ENCODE measurements at places on chromosomes 11 and 22.
A peak's percentile ranks its signal among the peaks of the same experiment; 100 is the strongest.

- no peak for DNase-seq
These were observed 10.3 kb upstream of the BIK start for GRCh38 chr22:43100225-43100624.

GRCh38 chr22:40975366-40975765, 24.2 kb downstream of the RBX1 start:
- DNase-seq = peak; percentile 43

GRCh38 chr11:129410395-129410960, 34.8 kb downstream of the BARX2 start:
- no peak for DNase-seq

DNA sequence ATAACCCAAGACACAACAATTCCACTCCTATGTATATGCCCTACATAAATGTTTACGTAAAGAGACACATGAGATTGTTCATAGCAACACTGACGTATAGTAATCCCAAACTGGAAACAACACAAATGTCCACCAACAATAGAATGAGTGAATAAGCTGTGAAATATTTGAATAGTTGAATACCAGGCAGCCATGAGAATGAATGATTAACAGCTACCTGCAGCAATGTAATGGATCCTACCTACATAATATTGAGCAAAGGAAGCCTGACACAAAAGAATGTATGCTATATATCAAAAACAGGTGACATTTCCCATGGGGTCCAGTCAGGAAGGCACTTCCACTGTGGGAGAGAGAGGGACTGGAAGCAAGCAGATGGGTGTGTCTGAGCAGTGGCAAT, 92.8 kb upstream of the LINC01488 start:
- DNase-seq = no peak

Data from fibroblast of skin of left quadriceps (primary cell).